Ascending aorta (tissue), 2 donors: ENCODE measurements at places on chromosomes 5 and 9.

- H3K4me1 ChIP-seq: peaks cover 3% of the 10 kb centered on the region
- H3K27ac ChIP-seq: no peak overlapping the region
These were observed 53.0 kb downstream of the ACTBL2 start for GRCh38 chr5:57429513-57430120.

GRCh38 chr5:84384604-84385575, at the start of gene EDIL3:
Gene EDIL3, minus strand, starts transcription at chr5:84384880. Its CDS starts 506 bp downstream, at chr5:84384374.
- peaks cover 4% of the 10 kb centered on the region for H3K4me1 ChIP-seq
- H3K27me3 ChIP-seq: no peaks in the 10 kb centered on the region
- H3K36me3 ChIP-seq: no peaks in the 10 kb centered on the region
- H3K4me3 ChIP-seq: peak within 1 kb of the TSS; percentile 88
- DNase-seq: peak; percentile 72
- H3K27ac ChIP-seq: peak within 1 kb of the TSS; percentile 94

GRCh38 chr5:153952893-153953292, 85.8 kb downstream of the FAM114A2 start:
- DNase-seq: no peak
- peaks cover 4% of the 10 kb centered on the region for H3K4me1 ChIP-seq
- H3K36me3 ChIP-seq: no peaks in the 10 kb centered on the region
- H3K27me3 ChIP-seq: no peaks in the 10 kb centered on the region
- H3K4me3 ChIP-seq: no peak overlapping the region

- H3K27me3 ChIP-seq: no peaks in the 10 kb centered on the region
- H3K4me1 ChIP-seq: no peaks in the 10 kb centered on the region
- no peak for DNase-seq
- H3K27ac ChIP-seq: no peak overlapping the region
- H3K4me3 ChIP-seq: no peak overlapping the region
These were observed 199.0 kb downstream of the DTWD2 start for GRCh38 chr5:118789366-118789765.

DNA sequence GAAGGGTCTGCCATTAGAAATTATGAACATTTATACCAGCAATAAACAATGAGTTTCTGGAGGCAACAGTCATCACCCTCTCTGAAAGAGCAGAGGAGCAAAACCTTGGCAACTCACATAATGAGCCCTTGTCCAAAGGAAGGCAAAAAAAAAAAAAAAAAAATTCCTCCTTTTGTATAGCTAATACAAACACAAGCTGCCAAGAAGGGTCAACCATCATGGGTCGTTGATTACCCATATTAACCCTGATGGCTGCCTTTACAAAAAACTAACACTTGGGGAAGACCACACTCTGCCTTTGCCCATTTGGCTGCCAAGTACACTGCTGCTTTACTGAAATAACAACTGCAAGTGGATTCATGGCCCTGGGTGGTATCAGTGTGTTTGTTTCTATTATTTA, 272.7 kb downstream of the ADAMTSL1 start:
- H3K36me3 ChIP-seq: no peaks in the 10 kb centered on the region
- H3K27me3 ChIP-seq: no peaks in the 10 kb centered on the region
- H3K27ac ChIP-seq: no peak overlapping the region
- H3K4me3 ChIP-seq: no peak overlapping the region
- no peak for DNase-seq

DNA sequence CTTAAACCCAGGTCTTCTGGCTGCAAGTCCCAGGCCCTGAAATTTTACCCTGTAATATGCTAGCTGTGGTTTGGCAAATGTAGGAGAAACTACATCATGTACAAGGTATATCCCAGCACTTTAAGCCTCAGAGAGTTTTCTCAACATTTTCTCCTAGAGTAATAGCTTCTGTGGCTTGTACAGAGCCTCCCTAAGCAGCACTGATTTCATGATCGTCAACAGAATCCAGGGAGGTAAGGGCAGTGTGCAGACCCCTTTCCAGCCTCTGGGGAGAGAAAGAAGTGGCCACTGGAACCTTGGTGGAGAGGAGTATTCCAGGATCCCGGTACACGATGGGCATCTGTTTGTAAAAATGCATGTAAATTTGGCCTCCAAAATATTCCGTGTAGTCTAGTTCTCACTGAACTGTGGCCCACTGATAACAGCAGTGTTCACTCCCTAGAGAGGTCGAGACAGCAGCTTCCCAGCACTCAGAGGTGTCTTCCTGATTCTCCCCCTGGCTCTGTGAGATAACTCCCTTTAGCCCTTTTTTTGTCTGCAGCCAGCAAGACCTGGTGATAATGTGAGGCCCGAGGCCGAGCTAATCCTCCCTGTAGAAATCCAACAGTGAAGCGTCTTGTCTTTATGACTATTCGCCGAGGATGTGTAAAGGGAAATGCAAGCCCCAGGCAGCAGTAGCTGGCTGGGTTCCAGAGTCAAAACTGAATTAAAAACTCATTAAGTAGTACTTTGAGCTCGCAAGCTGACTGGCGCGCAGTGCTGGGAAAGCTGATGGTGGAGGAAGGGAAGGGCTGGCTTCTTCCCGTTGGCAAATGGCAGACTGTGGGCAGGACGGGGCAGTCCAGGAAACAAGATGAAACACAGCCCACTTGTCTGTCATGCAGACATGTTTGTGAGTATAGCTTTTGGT, 59.0 kb downstream of the MAP1B start:
- peak; percentile 75 for DNase-seq
- no peaks in the 10 kb centered on the region for H3K27me3 ChIP-seq
- H3K27ac ChIP-seq: peak overlapping the region; percentile 80
- peak overlapping the region; percentile 7 for H3K4me3 ChIP-seq
- H3K4me1 ChIP-seq: peaks cover 54% of the 10 kb centered on the region

DNA sequence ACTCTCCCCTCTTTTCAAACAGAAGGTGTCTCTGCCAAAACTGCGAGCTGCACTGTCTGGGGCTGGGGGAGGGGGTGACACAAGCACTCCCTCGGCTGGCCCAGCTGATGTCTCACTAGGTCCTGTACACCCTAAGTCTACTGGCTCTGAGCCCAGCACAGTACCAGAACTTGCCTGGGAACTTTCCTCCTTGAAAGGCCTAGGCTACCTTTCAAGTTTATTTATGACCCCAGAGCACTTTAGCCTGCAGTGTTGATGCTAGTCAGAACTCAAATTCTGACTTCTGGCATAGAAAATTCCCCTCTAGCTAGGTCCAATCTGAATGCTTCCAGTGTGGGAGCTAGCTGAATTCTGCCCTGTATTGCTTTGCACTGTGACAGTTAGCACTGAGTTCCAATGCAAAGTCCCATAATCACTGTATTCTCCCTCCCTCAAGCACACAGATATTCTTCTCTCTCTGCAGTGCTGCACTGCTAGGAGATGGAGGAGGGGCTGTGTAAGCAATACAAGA, 10.5 kb downstream of the LURAP1L start:
- H3K4me1 ChIP-seq: peaks cover 3% of the 10 kb centered on the region

GRCh38 chr9:125497478-125497877, 209.5 kb downstream of the MAPKAP1 start:
- no peak for DNase-seq
- no peak overlapping the region for H3K4me3 ChIP-seq
- no peaks in the 10 kb centered on the region for H3K4me1 ChIP-seq
- H3K27me3 ChIP-seq: no peaks in the 10 kb centered on the region
- no peaks in the 10 kb centered on the region for H3K36me3 ChIP-seq

GRCh38 chr5:19334278-19334677, 653.7 kb downstream of the CDH18 start:
- H3K27ac ChIP-seq: no peak overlapping the region
- H3K27me3 ChIP-seq: no peaks in the 10 kb centered on the region
- no peaks in the 10 kb centered on the region for H3K4me1 ChIP-seq

DNA sequence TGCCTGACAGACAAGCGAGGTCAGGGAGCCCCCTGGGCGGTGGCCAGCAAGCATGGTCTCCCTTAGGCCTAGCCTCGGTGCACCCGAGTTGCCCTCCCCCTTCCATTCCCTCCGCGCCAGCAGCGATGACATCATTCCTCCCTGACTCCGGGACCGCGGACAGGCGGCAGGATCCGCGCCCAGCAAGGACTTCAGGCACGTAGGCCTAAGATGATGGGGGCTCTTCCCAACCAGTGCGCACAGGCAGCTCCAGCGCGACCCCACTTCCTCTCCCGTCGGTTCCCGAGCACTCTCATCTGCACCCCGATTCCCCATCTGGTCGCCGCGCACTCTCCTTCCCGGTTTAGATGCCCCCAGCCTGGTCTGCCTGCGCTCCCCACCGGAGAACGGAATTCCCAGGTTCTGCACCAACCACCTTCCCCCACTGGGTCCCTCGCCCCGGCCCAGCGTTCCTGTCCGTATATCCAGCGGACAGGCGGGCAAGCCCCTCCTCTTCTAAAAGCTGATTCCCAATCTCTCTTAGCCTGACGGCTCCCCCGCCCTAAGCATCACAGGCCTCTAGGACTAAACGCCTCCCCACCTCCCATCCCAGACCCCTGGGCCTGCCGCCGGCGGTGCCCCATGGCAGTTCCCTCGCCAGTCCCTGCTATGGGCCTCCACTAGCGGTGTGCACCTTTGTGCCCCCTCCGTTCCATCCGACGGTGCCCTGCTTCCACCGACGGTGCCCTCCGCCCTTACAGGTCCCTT, 931 bp downstream of the FAM219A start:
- peak; percentile 80 for DNase-seq
- H3K4me1 ChIP-seq: no peaks in the 10 kb centered on the region
- peak overlapping the region; percentile 76 for H3K27ac ChIP-seq
- no peaks in the 10 kb centered on the region for H3K27me3 ChIP-seq
- H3K4me3 ChIP-seq: peak overlapping the region; percentile 79

GRCh38 chr5:126269511-126269910, 153.7 kb upstream of the GRAMD2B start:
- DNase-seq: no peak
- H3K4me3 ChIP-seq: no peak overlapping the region
- H3K4me1 ChIP-seq: no peaks in the 10 kb centered on the region
- no peak overlapping the region for H3K27ac ChIP-seq

- DNase-seq: no peak
- no peak overlapping the region for H3K27ac ChIP-seq
- H3K27me3 ChIP-seq: no peaks in the 10 kb centered on the region
- no peaks in the 10 kb centered on the region for H3K36me3 ChIP-seq
- no peaks in the 10 kb centered on the region for H3K4me1 ChIP-seq
These were observed 609.6 kb downstream of the PRELID2 start for GRCh38 chr5:145225529-145225928.

DNA sequence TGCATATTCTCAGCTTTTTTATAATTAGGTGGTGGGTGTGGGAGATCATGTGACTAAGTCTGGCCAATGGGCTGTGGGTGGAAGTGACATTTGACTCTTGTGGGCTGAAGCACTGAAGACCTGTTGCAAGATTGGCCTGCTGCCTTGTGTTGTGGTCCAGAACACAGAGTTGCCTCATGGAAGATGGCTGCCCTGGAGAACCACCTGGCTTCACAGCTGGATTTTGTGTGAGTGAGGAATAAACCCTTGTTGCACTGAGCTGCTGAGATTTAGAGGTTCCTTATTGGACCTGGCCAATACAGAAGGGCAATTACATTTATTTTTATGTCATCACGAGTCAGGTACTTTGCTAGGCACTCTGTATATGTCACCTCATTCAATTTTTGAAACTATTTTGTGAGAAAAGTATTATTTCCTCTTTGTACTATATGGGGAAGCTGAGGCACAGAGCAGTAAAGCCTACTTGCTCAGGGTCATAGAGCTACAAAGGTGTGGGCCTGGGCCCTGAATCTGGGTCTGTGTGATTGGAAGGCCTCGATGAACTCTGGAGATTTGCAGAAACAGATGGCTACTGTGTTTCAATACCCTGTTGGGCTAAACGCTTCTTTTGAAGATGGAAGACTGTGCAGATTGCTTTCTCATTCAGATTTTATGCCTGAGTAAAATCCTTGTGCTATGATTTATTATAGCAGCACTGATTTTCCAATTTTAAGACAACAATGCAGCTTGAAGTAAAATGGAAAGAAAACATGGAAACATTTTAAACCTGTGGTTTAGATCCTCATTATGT, 71.2 kb upstream of the TBC1D2 start:
- no peaks in the 10 kb centered on the region for H3K27me3 ChIP-seq
- peak; percentile 5 for DNase-seq
- no peak overlapping the region for H3K4me3 ChIP-seq
- H3K36me3 ChIP-seq: no peaks in the 10 kb centered on the region
- no peak overlapping the region for H3K27ac ChIP-seq

DNA sequence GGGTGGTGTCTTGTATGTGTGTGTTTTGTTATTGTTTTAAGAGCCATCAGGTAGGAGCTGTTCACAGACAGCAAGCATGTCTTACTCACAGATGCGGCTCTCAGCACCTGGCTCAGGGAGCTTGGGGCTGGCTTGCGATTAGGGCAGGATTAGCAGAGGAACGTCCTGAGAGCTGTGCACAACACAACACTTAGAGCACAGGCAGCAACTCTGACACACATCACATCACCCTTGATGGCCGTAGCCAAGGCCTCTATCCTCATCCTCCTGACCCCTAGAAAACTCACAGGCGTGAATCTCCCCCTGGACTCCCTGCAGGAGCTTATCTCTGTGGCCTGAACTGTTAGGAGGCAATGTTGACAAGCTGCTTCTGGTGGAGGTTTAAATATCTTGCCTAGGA, 7.1 kb upstream of the IL17B start:
- H3K4me1 ChIP-seq: peaks cover 33% of the 10 kb centered on the region
- no peaks in the 10 kb centered on the region for H3K36me3 ChIP-seq
- H3K4me3 ChIP-seq: no peak overlapping the region
- H3K27me3 ChIP-seq: no peaks in the 10 kb centered on the region

GRCh38 chr5:24365406-24365805, 279.4 kb downstream of the CDH10 start:
- H3K4me3 ChIP-seq: no peak overlapping the region
- no peaks in the 10 kb centered on the region for H3K36me3 ChIP-seq
- no peak overlapping the region for H3K27ac ChIP-seq
- H3K27me3 ChIP-seq: no peaks in the 10 kb centered on the region
- no peaks in the 10 kb centered on the region for H3K4me1 ChIP-seq
- no peak for DNase-seq

DNA sequence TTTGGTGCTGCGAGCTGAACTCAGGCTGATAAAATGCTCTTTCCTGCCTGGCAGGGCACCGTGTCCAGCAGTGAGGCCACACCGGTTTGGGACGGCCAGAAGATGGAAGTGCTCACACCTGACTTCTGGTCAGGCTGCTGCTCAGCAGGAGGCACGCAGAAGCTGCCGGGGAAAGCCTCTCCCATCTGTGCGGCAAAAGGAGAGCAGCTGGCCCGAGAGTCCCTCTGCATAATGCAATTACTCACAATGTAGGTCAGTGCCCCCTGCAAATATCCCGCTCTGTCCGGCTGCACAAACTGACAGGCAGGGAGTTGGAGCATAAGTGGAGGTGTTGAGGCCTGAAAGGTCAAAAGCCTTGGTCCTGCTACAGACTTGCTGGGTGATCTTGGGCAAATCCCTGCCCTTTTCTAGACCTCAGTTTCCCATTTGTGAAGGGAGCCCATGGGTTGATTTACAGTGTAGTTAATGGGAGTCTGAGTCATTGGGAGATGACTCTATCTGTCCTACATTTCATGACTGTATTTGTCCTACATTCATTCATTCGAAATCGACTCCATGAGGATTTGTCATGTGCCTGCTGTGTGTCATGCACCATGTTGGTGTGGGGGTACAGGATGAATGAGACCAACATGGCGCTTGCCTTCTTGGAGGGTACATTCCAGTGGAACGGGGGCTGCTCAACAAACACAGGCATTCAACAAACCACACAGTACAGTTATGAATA, 61.8 kb upstream of the TBC1D2 start:
- no peak for DNase-seq
- no peaks in the 10 kb centered on the region for H3K4me1 ChIP-seq
- no peak overlapping the region for H3K27ac ChIP-seq
- no peak overlapping the region for H3K4me3 ChIP-seq
- no peaks in the 10 kb centered on the region for H3K27me3 ChIP-seq
